NCI-H1436 treated with DMSO at 0.1 percent for 48 hours (cell line): ENCODE measurements at places on chromosomes 5 and 9.

DNA sequence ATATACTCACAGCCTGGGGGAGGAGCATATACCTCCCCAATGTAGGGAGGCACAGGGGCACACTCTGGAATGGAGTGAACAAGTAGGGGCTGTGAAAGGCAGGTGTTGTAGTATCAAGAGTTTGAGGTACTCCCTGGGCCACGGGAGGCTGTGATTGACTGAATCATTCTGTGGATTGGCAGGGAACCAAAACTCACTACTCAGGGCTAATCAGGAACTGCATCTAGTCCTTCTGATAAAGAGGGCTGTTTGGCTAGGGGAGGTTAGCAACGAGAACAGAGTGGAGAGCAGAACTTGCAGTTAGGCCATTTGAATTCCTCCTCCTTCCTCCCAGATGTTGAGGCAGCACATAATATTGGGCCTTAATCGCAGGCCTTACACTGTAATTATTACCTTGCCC lies 369.2 kb upstream of the MPDZ start:
- DNase-seq: no peak

DNA sequence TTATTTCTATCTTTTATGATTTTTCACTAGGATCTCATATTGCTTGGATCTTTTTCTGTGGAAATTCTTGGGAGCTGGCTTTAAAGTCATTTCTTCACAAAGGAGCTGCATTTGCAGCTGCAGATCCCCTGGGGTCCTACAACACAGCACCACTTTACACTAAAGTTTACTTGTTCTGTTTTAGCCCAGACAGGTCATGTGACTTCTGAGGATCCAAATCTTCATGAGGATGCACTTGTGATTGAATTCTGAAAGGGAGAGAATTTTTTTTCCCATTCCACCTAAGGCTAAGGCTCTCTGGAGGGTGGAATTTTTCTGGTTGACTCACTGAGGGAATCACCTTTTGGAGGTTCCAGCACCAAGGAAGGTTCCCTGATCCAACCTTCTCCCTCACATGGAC lies 43.4 kb downstream of the ACOT12 start:
- no peak for DNase-seq

DNA sequence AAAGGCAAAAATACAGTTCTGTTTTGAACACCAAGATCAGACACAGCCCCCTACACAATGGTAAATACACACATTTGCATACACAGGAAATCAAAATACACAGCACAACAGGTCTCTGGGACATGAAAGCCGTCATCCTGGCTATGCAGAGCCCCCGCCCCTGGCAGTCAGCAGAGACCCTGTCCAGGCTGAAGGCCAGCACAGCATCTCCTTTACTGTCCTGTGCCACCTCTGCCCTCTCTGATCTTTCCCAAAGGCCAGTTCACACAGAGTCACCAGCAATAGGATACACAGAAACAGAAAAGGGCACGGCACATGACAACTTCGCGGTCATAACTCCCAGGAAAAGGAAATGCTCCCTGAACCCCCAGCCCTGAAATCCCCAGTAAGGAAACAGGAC lies 34.2 kb upstream of the SMU1 start:
- DNase-seq: no peak

DNA sequence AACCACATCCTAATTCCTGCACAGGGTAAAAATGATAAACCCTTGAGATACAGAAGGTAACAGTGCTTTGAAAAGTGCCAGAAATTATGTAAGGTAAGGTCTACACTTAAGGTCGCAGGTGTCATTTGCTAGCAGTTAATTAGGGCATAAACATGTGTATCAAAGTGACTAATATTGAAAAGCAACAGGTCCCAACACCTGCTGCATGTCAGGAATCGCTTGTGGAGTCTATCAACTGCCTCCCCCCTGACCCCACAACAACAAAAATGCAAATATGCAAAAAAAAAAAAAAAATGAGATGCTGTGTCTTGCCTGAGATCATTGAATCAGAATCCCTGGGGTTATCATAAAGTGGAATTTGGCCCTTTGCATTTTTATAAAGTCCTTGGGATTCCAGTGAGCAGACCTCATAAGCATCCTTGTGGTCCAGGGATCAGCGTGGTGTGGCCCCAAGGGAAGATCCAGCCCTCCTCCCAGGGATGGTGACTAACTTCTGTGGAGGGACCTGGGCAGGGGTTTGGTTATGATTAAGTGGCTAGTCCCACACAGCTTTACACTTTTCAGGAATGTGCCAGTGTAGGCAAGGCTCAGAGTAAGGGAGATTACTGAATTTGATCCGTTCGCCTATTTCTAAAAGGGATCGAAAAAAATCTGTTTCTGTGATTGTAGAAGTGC lies 92.5 kb upstream of the TNFSF8 start:
- DNase-seq: no peak

DNA sequence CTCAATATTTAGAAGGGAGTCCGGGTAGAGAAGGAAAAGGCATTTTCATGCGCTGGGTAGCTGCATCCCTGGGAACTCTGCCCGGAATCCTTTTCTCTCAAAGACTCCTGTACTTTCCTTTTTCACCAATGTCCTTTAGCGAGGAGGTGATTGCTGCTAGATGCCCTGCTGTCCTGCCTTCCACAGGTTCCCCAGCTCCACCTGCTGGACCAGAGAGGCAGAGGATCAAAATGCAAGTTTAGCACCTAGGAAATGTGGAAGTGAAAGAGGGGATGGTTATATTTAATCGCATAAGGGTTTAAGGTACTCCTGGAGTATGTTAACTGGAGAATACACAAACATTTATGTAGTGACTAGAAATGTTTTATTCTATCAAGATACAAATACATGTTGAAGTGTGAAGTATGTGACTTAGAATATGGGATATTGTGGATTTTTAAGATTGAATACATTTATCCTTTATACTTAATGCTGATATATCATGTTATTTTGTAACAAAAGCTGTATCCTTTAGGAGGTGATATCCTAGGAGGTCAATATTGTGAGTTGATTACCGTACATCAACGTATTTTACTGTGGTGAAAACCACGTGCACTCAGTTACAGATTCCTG lies 145.7 kb downstream of the ARHGAP26 start:
- DNase-seq: no peak

- DNase-seq: no peak
These were observed 15.4 kb downstream of the STXBP1 start for GRCh38 chr9:127627494-127627855.

DNA sequence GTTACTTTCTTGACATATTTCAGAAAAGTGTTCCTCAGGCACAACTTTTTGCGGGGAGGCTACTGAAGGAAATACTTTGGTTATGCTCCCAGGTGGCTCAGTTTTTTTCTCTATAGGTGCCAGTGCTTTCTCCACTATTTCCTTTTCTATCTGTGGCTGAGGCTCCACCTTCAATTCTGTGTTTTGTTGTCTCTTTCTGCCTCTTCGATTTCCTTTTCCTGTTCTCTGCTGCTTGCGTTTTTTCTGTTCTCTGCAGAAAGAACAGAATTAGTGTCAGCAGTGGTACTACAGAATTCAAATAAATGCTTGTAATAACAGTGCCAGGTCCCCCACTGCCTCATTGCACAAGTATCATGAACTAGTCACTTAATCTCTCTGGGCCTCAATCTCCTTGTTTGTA lies 7.0 kb downstream of the HEMGN start:
- no peak for DNase-seq

GRCh38 chr5:153899746-153900145 lies 139.0 kb downstream of the FAM114A2 start:
- no peak for DNase-seq

DNA sequence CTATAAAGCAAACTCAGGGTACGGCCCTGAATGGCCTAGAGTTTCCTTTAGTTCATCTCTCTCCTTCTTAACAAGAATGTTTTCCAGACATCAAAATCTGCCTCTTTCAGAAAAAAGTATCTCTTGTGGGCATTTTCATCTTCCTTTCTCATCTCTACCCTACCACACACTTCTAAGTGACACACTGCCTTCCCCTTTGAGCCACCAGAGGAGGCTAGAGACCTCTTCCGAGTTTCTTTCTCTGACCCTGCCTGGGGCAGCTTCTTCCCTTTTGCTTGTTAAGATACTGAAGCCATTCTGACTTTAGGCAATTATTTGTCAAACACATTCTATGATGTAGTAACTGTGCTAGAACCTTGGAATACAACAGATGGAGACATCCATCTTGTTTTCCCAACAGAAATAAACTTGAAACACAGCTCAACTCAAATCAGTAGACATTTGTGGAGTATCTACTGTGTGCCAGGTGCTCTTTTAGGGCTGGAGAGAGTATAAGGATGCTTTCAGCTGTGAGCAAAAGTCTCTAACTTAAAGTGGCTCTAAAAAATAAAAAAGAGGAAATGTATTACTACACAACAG lies 8.6 kb upstream of the SV2C start:
- DNase-seq: no peak

GRCh38 chr5:30930736-30931135 lies 262.8 kb upstream of the CDH6 start:
- DNase-seq: no peak

DNA sequence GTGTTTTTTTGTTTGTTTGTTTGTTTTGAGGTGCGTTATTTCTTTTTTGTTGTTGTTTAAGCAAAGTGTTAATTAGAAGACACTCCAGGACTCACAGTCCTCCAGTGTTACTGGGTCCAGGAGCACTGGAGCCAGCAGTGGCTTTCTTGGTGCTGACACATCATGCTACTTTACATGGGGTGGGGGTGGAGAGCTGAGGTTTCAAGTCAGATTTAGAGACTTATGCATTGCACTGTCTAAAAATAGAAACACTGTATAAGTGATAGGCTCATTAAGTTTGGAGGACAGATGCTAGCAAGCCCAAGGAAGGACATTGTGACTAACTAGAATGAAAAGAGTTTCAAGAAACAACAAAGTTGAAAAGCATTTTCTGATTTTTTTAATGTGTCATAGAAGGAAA lies 2209.2 kb downstream of the MAT2B start:
- DNase-seq: no peak

GRCh38 chr5:156359476-156359875 lies 32.5 kb downstream of the SGCD start:
- DNase-seq: no peak

- DNase-seq: no peak
These were observed 72.1 kb upstream of the ZNF618 start for GRCh38 chr9:113803811-113804589.

GRCh38 chr5:168819004-168819621 lies 239.9 kb upstream of the PANK3 start:
- DNase-seq: no peak

- no peak for DNase-seq
These were observed 108.3 kb downstream of the EPB41L4A start for GRCh38 chr5:112310746-112311145.

- DNase-seq: no peak
These were observed 190.1 kb upstream of the ITGA1 start for GRCh38 chr5:52597625-52598024.

GRCh38 chr9:136304981-136305380 lies 1.1 kb upstream of the CCDC187 start:
- no peak for DNase-seq

DNA sequence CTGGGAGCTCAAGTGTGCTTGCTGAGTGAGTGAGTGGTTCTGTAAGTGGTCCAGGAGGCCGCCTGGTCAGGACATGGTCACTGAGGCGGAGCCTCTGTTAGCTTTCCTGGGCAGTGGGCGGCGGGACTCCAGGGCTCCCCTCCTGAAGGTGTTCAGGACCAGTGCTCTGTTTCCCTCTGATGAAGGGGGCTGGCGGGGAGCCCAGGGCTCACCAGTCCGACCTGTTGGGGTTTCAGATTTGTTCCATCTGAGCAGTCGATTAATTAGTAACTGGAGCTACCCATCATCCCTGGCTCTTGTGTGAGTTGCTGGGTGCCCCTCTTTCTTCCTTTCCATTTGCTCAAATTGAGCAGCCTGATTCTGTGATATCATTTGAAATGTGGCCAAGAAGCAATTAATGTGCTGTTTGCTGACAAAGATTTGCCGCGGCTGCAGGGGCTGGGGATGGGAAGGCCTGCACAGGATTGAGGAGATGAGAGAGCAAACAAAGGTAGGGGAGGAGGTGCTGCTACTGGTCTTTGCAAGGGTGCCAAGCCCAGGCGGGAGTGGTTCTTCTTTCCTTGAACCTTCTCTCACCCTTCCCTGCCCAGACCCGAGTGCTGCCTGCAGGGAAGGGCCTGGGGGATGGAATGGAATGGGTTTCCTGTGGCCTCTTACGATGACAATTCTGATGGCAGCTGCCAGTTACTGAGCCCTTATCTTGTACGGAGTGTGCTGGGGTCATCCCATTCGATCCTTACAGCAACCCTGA lies 92.8 kb upstream of the PITX1 start:
- DNase-seq: peak; percentile 28

- DNase-seq: no peak
These were observed 47.1 kb upstream of the C5orf47 start for GRCh38 chr5:173941758-173942401.

DNA sequence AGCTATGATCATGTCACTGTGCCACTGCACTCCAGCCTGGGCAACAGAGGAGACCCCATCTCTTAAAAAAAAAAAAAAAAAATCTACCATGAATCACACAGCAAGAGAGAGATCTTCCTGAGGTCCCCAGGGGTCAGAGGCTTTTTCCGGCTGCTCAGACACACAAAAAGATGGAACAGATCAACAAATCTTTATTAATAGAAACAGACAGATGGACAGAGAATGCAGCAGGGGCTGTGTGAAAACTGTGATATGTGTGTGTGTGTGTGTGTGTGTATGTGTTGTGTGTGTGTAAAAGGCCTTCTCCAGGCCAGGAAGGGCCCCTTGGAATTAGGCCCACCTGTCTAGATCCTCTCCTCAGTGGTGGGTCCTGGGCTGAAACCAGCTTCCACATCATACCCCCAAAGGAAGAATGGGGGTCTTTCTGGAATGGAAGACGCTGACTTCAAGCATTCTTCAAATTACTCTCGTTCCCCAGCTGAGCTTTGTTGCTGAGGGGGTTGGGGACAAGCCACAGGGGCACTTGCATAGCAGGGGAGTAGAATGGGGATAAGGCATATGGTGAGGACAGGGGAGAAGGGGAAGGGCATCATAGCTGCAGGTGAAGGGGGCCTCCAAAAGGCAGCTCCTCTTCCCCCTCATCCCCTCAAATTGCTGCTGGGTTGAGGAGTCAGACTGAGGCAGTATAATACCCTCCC lies 2.9 kb downstream of the SIGMAR1 start:
- no peak for DNase-seq

DNA sequence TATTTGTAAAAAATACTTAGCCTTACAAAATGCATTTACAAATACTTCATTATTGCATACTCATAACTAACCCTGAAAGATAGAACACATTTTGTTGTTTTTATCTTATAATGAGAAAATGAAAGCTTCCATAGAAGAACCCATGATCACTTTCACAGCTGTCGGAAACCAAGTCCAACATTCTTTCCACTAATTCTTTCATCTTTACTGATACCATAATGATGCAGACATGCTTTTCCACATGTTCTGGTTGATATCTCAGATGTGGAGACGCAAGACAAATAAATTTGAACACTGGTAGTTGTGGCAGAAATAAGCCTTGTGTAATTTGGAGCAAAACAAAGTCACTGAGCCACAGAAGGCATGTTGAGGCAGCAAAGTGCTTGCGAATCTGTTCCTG lies 136.0 kb downstream of the FBXO4 start:
- no peak for DNase-seq

- DNase-seq: no peak
These were observed 950 bp downstream of the RGMB start for GRCh38 chr5:98774192-98775033.
